ENCODE measurements at places on chromosomes 2 and 18.
A peak's percentile ranks its signal among the peaks of the same experiment; 100 is the strongest.

GRCh38 chr18:8460748-8461147, 148.5 kb upstream of the RAB12 start:
- no peaks in the 10 kb centered on the region for H3K4me1 ChIP-seq
- no peaks in the 10 kb centered on the region for H3K36me3 ChIP-seq
- DNase-seq = no peak
- no peaks in the 10 kb centered on the region for H3K27me3 ChIP-seq
- H3K27ac ChIP-seq = no peak overlapping the region
- H3K4me3 ChIP-seq = no peak overlapping the region

- DNase-seq = no peak
- H3K4me1 ChIP-seq = peaks cover 8% of the 10 kb centered on the region
- H3K27ac ChIP-seq = peak overlapping the region; percentile 82
- H3K4me3 ChIP-seq = peak overlapping the region; percentile 85
- peaks cover 4% of the 10 kb centered on the region for H3K36me3 ChIP-seq
These were observed 569 bp downstream of the TMX3 start for GRCh38 chr18:68714366-68714711.

- H3K27ac ChIP-seq = no peak overlapping the region
- H3K27me3 ChIP-seq = no peaks in the 10 kb centered on the region
- DNase-seq = no peak
- no peaks in the 10 kb centered on the region for H3K36me3 ChIP-seq
- no peaks in the 10 kb centered on the region for H3K4me1 ChIP-seq
These were observed 102.9 kb downstream of the SLC39A10 start for GRCh38 chr2:195759877-195760276.

- no peaks in the 10 kb centered on the region for H3K27me3 ChIP-seq
- no peak overlapping the region for H3K4me3 ChIP-seq
- DNase-seq = no peak
- H3K4me1 ChIP-seq = peaks cover 9% of the 10 kb centered on the region
These were observed 110.7 kb upstream of the STPG4 start for GRCh38 chr2:47265751-47266231.

DNA sequence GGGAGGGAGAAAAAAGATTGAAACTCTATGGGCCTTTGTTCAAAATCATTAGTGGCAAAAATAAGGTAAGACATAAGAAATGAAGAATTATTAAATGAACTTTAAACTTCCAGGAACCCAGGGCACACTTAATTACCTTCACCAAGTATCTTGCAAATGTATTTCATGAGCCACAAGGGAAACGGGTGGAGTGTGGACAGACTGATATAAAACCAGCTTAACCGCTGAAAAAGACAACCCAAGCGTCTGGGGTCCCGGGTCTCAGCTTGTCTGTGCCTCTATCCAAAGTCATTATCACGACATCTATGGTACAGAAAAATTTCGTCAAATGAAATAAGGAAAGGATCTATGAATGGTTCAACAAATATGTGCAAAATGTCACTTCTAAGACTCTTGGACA, 13.9 kb upstream of the MBOAT2 start:
- DNase-seq = no peak
- H3K27me3 ChIP-seq = no peaks in the 10 kb centered on the region
- H3K4me3 ChIP-seq = no peak overlapping the region
- no peaks in the 10 kb centered on the region for H3K4me1 ChIP-seq

DNA sequence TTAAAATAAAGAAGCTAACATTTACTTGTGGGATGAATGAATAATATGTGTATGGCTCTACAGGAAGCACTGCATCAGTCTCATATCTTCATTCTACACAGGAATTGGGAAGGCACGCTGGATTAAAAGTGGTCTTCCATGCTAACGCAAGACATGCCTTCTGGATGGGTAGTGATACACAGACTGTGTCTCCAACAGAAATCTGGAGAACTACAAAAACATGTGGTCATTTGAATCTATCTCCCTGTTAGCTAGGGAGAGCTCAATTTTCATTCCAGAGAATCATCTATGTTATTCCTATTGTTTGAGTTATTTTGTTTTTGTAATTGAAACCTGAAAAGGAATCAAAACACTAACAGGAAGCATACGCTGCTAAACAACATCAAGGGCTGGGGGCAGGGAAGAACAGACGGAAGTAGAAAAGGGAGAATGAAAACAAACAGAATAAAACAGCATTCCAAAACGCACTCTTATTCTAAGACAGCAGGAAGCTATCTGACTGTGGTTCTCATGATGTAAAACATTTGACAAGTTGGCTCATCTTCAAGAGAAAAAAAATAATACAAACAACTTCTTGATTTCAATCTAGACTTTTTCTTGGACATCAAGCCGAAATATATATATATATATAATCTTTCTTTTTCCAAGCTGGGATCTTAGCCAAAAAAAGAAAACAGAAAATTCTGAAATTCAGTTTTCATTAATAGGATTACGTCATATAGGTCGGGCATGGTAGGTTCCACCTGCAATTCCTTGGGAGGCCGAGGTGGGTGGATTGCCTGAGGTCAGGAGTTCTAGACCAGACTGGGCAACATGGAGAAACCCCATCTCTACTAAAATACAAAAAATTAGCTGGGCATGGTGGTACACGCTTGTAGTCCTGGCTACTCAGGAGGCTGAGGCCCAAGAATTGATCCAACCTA, 31.5 kb upstream of the ASNSD1 start:
- no peak overlapping the region for H3K27ac ChIP-seq
- H3K4me3 ChIP-seq = no peak overlapping the region
- no peaks in the 10 kb centered on the region for H3K4me1 ChIP-seq
- H3K27me3 ChIP-seq = no peaks in the 10 kb centered on the region
- DNase-seq = no peak

- no peaks in the 10 kb centered on the region for H3K36me3 ChIP-seq
- H3K4me1 ChIP-seq = no peaks in the 10 kb centered on the region
- H3K27ac ChIP-seq = no peak overlapping the region
- DNase-seq = no peak
These were observed 41.8 kb upstream of the TMEM178A start for GRCh38 chr2:39623917-39624316.

DNA sequence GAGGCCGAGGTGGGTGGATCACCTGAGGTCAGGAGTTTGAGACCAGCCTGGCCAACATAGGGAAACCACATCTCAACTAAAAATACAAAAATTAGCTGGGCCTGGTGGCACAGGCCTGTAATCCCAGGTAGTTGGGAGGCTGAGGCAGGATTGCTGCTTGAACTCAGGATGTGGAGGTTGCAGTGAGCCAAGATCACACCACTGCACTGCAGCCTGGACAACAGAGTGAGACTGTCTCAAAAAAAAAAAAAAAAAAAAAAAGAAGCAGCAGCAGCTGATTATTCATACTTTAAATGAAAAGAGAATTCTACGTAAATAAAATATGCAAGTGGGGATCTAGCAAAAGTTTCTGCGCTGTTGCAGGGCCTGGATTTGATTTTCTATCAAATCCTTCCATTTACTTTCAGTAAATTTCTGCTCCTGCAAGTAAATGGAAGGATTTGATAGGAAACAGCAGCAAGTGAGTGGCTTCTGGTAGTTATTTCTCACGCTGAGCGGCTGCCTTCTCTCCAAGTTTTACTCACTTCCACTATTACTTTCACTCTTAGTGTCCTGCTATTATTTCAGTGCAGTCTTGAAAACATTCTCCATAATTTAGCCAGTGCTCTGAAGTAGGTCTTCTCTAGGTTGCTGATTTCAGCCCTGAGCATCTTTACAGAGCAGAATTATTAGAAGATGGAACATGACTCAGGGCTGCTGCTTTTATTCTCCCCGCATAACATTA, 68.4 kb downstream of the SLC16A14 start:
- H3K36me3 ChIP-seq = no peaks in the 10 kb centered on the region
- DNase-seq = no peak
- no peak overlapping the region for H3K27ac ChIP-seq
- no peaks in the 10 kb centered on the region for H3K4me1 ChIP-seq
- H3K27me3 ChIP-seq = no peaks in the 10 kb centered on the region
- H3K4me3 ChIP-seq = no peak overlapping the region

GRCh38 chr18:5195656-5196055, 1.4 kb downstream of the AKAIN1 start:
- H3K36me3 ChIP-seq = no peaks in the 10 kb centered on the region
- H3K4me1 ChIP-seq = no peaks in the 10 kb centered on the region
- peaks cover 52% of the 10 kb centered on the region for H3K27me3 ChIP-seq
- no peak for DNase-seq

- no peak overlapping the region for H3K4me3 ChIP-seq
- DNase-seq = no peak
- H3K27ac ChIP-seq = no peak overlapping the region
These were observed 97.0 kb upstream of the CD226 start for GRCh38 chr18:70044632-70045031.

- H3K27me3 ChIP-seq = no peaks in the 10 kb centered on the region
- no peak overlapping the region for H3K27ac ChIP-seq
- no peaks in the 10 kb centered on the region for H3K36me3 ChIP-seq
- H3K4me1 ChIP-seq = no peaks in the 10 kb centered on the region
- no peak overlapping the region for H3K4me3 ChIP-seq
These were observed 120.4 kb downstream of the PDE11A start for GRCh38 chr2:177952151-177952550.

- H3K36me3 ChIP-seq = no peaks in the 10 kb centered on the region
- DNase-seq = no peak
- H3K27ac ChIP-seq = no peak overlapping the region
- no peak overlapping the region for H3K4me3 ChIP-seq
- no peaks in the 10 kb centered on the region for H3K27me3 ChIP-seq
- peaks cover 11% of the 10 kb centered on the region for H3K4me1 ChIP-seq
These were observed 194.4 kb upstream of the ID2 start for GRCh38 chr2:8487461-8487932.

DNA sequence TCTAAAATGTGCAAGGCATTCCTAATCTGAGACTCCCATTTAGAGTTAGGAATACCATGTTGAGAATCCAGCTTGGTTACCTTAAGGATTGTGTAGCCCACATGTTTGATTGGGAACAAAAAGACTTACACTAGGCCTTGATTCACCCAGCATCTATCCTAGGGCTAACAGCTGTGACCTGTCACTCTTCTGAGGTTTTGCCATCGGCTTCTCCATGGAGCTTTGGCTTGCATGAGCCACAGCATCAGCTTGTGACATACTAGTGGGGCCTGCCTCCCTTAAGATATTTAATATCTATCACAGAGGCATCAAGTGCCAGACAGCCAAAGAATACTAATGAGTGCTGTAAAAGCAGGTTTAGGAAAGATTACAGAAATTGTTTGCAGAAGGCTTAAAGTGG, 241.3 kb upstream of the UBE2E3 start:
- H3K27ac ChIP-seq = no peak overlapping the region
- H3K4me3 ChIP-seq = no peak overlapping the region
- H3K4me1 ChIP-seq = no peaks in the 10 kb centered on the region
- H3K36me3 ChIP-seq = no peaks in the 10 kb centered on the region

- H3K4me1 ChIP-seq = no peaks in the 10 kb centered on the region
- DNase-seq = no peak
- H3K27me3 ChIP-seq = no peaks in the 10 kb centered on the region
- H3K27ac ChIP-seq = no peak overlapping the region
These were observed 57.9 kb downstream of the SLC66A3 start for GRCh38 chr2:11213090-11213638.

DNA sequence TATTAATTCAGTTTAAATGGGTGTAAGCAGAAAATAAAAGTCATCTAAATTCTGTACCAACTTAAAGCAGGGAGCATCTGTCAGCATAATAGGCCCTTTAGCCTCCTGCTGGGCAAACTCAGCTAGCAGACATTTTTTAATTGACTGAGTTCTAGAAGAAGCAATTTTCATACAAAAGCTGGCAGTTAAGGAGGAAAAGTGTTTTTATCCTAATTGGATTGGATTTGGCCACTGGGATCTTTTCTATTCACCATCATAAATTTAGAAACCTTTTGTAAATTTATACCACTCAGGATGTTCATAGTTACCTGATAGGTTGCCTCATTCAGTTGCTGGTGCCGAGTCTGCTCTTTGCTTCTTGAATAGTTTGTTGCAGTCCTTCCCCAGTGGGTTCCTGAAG, 262.7 kb upstream of the FSIP2 start:
- H3K4me3 ChIP-seq = no peak overlapping the region
- no peaks in the 10 kb centered on the region for H3K27me3 ChIP-seq
- no peak overlapping the region for H3K27ac ChIP-seq
- no peaks in the 10 kb centered on the region for H3K4me1 ChIP-seq
- no peak for DNase-seq

DNA sequence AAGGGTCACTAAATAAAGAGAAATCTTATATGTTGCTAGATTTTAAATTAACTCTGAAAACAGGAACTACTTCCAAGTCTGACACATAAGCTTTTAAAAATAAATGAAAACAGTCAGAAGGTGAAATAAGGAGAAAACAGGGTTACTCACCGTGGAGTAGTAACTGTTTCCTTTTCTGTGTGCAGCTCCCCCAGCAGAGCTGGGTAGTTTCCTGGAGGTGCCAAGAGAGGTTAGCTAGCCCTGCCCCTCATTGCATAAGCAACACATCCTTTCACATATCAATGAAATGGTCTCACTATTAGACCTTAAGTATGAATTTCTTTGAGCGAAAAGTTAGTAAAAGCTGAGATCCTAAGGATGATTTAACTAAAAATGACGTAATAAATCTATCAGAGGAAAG, 54.0 kb upstream of the GPR75 start:
- H3K36me3 ChIP-seq = no peaks in the 10 kb centered on the region
- H3K4me1 ChIP-seq = no peaks in the 10 kb centered on the region
- H3K27ac ChIP-seq = no peak overlapping the region
- H3K27me3 ChIP-seq = no peaks in the 10 kb centered on the region

- H3K27ac ChIP-seq = peak overlapping the region; percentile 77
- H3K27me3 ChIP-seq = no peaks in the 10 kb centered on the region
- no peak for DNase-seq
- no peak overlapping the region for H3K4me3 ChIP-seq
- H3K4me1 ChIP-seq = peaks cover 34% of the 10 kb centered on the region
These were observed 129.3 kb downstream of the MBP start for GRCh38 chr18:77003316-77003715.
